Fibroblast of the aortic adventitia (primary cell): ENCODE measurements at places on chromosomes 11 and 22.
A peak's percentile ranks its signal among the peaks of the same experiment; 100 is the strongest.

DNA sequence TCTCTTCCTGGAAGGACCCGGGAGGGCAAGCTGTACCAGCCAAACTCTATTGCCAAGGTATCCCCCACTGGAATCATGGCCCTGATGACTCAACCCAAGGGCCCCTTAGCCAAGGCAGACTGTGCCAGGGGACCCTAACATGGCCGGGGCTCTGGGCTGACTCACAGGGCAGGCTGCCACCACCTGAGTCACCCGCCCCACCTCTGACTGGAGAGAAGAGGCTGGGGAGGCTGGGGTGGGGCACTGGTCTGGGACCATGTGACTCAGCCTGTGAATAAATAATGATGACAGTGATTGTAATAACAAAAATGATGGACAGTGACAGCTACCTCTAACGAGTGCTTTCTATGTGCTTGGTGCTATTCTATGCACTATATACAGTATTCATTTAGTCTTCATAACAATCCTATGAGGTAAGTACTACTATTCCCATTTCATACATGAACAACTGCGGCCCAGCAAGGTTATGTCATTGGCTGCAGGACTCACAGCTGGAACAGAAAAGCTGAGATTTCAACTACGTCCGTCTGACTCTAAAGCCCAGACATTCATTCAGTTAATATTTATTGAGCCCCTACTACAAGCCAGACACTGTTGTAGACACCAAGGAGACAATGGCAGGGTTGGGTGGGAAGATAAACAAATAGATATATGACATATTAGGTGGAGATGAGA is 84.2 kb downstream of the FBXO7 start:
- peak; percentile 84 for DNase-seq

GRCh38 chr22:23856721-23857605 is 712 bp upstream of the SLC2A11 start:
- peak; percentile 56 for DNase-seq

GRCh38 chr11:58564231-58564630 is 11.4 kb downstream of the LPXN start:
- no peak for DNase-seq

DNA sequence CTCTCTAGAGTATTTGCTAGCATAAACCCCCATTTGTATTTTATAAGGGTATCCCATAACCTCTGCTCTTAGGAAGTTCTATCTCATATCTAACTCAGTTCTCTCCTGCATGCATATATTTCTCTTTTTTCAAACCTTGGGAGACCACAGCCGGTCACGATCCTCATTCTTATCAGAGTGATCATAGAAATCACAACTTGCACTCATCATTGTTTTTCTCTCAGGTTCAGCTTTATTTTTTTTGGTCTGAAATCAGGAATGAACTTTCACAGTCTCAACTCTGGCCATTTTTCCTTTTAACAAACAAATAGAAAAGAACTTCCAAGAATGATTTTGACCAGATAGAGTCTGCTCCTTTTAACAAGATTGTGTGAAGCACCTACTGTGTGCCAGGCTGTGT is 98.6 kb upstream of the BLID start:
- peak; percentile 86 for DNase-seq

DNA sequence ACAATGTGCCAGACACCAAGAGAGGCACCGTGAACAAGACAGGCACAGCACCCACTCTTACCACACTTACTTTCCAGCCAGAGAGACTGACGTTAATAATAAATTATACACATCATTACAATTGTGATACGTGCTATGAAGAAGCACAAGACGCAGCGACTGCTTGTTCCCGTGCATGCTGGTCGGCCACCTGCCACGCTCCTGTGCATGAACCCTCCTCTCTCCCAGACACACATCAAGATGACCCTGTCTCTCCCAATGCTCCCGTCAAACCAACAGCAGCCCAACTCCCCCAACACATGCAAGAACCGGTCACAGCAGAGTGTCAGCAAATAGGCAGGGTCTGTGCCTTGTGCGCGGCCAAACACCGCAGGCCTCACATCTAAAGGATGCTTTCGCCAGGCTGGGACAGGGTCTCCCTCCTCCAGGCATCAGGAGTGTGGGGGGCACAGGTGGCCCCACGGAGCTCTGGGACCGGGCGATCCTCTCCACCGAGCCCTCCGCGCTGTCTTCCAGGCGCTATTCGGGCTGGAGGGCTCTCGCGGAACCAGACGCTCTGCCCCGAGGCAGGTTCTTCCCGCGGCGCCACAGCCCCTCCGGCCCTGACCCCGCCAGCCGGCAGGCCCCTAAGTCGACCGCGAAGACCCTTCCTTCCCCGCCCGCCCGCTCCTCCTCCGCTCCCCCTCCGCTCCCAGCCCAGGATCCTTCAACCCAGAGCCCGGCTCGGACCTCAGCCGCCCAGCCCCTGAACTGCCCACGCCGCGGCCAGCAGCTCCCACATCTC is 533 bp downstream of the SERGEF start:
- DNase-seq, result peak; percentile 13

- DNase-seq, result peak; percentile 2
Observed at GRCh38 chr11:94401773-94402265, 600 bp upstream of the GPR83 start.

DNA sequence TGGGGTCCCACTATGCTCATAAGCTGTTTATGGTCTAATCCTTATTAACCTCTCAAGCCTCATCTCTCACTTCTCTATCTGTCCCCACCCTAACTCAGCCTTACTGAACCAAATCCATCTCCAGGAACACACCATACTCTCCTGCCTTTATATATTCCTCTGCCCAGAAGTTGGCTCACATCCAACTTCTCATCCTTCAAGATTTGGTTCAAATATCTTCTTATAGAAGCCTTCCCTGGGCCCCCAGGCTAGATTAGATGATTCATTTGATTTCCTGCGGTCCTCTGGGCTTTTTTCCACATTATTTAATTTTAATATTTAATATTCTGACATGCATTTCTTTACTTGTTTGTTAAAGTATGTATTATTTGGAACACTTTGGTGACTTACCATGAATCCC is 23.2 kb downstream of the MEI1 start:
- no peak for DNase-seq

GRCh38 chr11:90428836-90429235 is 206.0 kb upstream of the CHORDC1 start:
- no peak for DNase-seq

DNA sequence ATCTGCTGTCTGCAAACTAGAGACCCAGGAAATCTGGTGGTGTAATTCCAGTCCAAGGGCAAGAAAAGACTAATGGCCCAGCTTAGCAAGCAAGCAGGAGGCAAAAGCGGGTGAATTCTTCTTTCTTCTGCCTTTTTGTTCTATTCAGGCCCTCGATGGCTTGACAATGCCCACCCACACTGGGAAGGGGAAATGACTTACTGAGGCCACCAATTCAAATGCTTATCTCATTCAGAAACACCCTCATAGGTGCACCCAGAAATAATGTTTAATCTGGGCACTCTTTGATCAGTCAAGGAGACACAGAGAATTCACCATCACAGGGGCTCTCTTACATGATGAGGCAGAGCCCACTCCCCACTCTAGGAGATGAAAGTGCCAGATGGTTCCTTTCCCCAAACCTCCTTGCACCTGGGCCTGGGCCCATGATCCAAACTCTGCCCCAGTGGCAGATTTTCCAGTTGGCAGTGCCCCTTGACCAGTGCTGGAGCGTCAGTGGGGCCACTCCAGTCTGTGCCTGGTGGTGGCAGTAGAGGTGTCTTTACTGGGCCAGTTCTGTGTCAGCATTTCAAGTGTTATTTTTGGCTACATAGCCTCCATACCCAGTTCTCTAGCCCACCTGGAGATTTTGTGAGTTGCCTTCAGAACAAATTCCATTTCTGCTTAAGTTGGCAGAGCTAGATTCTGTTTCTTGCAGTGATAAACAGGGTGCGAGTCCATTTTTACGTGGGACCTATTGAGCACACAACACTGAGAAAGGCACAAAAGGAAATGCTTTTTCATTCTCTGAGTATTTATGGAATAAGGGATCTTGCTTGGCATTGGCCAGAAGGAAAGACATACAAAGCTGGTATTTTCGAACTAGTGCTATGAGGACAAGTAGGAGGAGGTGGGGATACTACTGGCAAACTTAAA is 7.5 kb downstream of the ELMOD1 start:
- no peak for DNase-seq

- DNase-seq, result no peak
Observed at GRCh38 chr11:95595541-95595940, 194.0 kb downstream of the FAM76B start.

- peak; percentile 85 for DNase-seq
Observed at GRCh38 chr11:6328321-6328720, 8.0 kb upstream of the CAVIN3 start.

DNA sequence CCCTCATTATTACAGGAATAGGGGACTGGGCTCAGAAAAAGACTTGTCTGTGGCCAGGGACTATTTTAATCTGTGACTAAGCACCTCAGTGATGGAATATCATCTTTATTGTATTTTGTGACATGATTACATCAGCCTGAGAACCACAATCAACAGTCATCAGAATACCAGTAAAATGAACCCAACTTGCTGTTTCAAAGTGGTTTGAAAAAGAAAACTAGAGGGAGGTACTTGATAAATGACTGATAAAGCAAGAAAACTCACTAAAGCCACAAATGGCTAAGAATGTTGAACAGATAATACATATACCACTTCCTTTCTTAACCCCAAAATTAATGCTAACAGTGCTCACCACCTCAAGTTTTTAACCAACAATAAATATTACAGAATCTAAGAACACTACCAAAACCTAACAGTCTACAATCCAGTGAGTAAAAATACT is 155.7 kb downstream of the ATG16L2 start:
- DNase-seq, result peak; percentile 78

DNA sequence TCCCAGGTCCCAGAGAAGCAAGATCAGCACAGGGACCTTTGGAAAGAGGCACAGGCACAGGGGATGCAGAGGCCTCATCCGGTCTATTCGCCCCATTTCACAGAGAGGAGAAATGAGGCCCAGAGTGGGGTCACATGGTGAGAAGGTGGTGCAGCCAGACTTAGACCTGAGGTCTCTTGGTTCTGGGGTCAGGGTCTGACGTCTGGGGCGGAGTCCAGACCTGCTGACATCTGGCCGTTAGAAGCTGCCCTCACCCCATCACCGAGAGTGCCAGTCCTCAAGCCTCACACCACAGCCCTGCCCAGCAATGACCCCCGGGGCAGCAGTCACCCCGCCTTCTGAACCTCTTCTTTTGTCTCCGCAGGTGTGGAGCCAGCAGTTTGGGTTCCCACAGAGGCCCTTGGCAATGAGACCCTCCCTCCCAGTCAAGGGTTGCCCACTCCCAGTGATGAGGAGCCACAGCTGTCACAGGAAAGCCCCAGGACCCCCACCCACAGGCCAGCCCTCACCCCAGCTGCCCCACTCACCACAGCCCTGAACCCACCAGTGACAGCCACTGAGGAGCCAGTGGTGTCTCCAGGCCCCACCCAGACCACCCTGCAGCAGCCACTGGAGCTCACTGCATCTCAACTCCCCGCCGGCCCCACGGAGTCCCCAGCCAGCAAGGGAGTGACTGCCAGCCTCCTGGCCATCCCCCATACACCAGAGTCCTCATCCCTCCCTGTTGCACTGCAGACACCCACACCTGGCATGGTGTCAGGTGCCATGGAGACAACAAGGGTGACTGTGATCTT is 62.4 kb downstream of the OTOG start:
- no peak for DNase-seq

- DNase-seq, result no peak
Observed at GRCh38 chr11:7449211-7449840, 36.0 kb upstream of the OLFML1 start.
